ENCODE measurements at places on chromosomes 12 and 14.

GRCh38 chr12:115687094-115687493 is 590.4 kb downstream of the MED13L start:
- no peak for DNase-seq

GRCh38 chr12:119911182-119911581 is 34.1 kb upstream of the CIT start:
- DNase-seq: no peak

- no peak for DNase-seq
These were observed 8.7 kb downstream of the SMIM41 start for GRCh38 chr12:52087961-52088820.

GRCh38 chr12:41211448-41211847 is 23.3 kb downstream of the PDZRN4 start:
- DNase-seq: no peak

DNA sequence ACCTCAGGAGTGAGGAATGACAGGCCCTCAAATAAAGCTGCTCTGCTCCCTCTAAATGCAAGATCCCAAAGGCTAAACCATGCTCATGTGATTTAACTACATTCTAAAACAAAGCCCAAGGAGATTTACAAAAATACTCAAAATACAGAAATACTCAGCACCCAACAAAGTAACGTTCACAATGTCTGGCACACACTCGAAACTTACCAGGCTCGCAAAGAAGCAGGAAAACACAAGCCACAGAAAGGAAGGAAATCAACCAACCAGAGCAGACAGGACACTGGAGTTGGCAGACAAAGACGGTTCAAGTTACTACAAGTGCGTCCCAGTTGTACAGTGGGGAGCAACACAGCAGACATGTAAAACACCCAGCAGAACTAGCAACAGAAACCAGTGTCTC is 33.4 kb downstream of the STX2 start:
- DNase-seq: no peak

DNA sequence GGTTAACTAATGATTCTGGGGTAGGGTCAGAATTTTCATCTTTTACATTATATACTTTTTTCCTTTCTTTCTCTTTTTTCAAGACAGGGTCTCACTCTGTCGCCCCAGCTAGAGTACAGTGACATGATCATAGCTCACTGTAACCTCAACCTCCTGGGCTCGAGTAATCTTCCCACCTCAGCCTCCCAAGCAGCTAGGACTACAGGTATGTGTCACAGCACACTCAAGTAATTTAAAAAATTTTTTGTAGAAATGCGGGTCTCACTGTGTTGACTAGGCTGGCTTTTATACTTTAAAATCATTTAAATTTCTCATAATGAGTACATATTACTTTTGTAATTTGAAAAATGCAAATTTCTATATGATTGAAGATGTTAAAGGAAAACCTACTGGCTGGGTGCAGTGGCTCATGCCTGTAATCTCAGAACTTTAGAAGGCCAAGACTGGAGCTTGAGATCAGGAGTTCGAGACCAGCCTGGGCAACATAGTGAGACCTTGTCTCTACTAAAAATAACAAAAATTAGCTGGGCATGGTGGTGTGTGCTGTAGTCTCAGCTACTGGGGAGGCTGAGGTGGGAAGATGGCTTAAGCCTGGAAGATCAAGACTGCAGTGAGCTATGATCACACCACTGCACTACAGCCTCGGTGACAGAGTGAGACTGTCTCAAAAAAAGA is 25.7 kb downstream of the R3HDM2 start:
- no peak for DNase-seq

- DNase-seq: no peak
These were observed 13.7 kb downstream of the TXNDC16 start for GRCh38 chr14:52538623-52539022.

DNA sequence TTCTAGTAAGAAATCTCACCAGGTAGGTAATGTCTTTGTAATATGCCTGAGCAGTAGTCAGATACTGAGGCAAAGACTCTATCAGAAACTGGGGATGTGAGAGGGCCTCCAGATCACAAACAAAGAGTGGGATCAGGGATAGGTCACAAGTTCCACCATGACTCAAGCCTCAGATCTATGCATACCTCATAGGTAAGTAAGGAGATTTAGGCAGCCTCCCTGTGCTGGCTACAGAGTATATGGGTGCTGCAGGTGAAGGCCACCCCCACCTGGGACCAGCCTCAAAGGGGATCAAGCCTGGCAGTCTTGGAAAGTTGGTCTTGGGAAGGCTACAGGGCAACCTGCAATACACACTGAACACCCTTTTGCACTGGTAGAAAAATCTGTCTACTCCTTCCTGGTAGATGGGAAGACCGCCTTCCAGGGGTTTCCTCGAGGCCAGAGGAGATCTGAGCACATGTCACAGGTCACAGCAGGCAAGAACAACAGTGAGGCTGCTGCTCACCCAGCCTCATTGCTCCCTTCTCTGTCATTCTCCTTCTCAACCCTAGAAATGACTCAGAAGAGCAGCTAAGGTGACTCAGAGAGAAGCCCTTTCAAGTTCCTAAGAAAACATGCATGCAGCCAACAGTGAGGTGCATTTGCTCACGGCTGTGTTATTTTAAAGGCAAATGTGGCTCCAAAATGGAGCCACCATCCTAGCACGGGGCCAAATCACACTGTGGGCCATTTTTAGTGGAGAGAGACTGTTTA is 143.4 kb upstream of the CDKN3 start:
- no peak for DNase-seq

GRCh38 chr12:6426882-6427671 is 17.7 kb upstream of the CD27 start:
- DNase-seq: no peak

GRCh38 chr12:66280561-66280960 is 21.7 kb upstream of the HELB start:
- DNase-seq: no peak

- DNase-seq: no peak
These were observed 5.0 kb upstream of the RAB21 start for GRCh38 chr12:71749666-71750065.

DNA sequence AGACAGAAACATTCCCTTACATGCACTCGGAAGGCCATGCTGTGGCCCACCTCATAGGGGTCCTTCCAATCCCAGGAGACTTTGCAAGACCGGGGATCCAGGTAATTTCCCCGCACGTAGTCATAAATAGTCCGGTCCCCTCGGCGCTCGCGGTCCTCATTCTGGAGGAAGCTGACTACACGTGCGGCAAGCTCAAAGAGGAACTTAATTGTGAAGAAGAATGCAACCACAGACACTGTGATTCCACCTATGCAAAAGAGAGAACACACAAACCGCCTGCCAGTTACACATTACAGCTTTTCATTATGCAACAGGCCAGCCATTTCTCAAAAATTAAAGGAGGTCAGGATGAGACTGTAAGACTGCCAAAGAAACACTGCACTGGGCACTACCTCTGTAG is 28.4 kb downstream of the AREL1 start:
- no peak for DNase-seq

- DNase-seq: no peak
These were observed 15.8 kb upstream of the CPNE8 start for GRCh38 chr12:38921025-38921677.

GRCh38 chr12:77965790-77966189 is 135.1 kb downstream of the NAV3 start:
- DNase-seq: no peak

DNA sequence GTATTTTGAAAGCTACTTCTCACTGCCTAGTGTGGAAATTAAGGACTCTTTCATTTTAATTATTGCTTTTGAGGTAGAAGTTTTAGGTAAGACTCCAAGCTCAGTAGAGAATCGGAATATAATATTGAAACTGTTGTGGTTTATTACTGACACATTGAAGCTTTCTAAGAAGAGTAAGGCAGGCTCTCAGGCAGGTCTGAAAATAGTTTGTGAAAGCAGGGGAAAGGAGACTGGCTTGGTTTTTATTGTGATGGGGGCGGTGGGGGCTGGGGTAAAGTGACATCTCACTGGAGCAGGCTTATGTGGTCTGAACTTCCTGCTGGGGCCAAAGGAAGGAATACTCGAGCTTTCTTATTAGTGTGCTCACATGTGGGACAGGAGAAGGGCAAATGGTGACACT is 79.5 kb downstream of the OTOGL start:
- DNase-seq: no peak

GRCh38 chr12:15535352-15535781 is 213.1 kb downstream of the PTPRO start:
- no peak for DNase-seq

DNA sequence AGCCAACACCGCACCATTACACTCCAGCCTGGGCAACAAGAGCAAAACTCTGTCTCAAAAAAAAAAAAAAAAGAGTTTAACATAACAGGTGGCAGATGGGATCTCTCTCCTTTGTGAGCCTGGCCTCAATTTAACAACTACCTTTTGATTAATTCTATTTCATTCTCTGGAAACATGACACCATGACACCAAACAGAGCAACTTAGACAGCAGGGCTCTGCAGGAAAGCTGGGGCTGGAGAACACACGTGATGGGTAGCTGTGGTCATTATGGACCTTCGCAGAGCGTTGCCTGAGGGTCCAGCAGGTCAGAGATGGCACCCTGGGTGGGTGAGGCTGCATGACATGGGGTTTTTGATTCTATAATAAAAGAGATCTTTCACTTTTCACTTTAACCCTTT is 1.7 kb upstream of the DGLUCY start:
- DNase-seq: no peak

DNA sequence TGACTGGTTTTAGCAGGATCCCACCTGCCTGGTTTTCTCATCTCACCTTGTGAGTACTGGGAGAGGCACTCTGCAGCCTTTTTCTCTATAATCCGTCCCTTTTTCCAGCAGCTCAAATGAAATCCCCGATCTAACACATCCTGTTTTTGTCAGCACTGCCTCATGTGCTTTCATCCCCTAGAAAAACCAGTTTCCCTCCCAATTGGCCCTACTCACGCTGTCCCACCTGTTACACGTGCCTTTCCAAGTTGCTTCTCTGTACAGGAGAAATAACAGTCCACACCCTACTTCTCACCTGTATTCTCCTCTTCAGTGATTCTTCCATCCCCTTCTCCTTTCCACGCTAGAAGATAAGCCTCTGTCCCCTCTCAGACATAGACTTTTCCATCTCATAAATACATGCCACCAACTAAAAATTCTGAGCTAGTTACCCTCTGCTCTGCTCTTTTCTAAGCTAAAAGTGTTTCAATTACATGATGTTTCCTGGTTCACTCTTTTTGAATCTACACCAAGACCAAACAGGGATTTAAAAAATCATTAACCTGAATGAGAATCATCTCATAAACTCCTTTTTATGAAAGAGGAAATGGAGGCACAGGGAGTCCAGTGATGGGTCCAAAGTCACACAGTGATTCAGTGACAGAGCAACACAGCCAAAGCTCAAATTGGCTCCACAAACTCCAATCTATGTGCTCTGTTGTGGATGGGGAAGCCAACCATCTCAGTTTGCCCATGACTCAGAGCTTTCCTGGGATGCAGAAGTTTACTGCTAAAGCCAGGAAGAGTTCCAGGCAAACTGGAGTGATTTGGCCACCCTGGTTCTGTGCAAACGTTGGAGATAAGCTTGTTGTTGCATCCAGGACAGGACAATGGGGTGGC is 240.0 kb upstream of the TMEM132C start:
- DNase-seq: no peak

DNA sequence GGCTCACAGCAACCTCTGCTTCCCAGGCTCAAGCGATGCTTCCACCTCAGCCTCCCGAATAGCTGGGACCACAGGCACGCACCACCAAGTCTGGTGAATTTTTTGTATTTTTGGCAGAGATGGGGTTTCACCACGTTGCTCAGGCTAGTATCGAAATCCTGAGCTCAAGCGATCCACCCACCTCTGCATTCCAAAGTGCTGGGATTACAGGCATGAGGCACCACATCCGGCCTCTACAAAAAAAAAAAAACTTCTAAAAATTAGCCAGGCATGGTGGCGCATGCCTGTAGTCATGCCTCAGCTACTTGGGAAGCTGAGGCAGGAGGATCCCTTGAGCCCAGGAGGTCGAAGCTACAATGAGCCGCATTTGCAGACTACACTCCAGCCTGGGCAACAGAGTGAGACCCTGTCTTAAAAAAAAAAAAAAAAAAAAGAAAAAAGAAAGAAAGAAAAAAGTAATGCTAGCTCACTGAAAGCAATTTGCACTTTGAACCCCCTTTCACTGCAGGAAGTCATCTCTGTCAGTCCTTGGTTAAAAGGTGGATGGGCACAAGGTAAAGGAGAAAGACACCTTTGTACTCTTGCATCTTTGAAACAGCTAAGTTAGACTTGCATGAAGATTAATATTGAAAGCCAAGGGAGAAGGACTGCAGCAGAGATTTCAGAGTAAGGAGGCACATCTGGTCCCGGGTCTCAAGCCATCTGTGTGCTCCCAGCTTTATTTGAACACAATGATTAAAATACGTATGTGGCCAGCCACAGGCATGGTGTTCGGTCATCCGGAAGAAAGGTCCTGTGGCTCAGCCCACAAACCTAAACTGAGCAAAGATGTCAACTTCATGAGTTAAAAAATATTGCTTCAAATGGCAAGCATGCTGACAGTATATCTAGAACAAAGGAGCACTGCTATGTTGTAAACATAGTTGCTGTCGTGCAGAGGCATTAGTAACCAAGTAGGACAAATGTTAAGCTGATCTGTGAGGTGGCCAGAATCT is 103.8 kb upstream of the HMGA2 start:
- DNase-seq: no peak

- DNase-seq: no peak
These were observed 15.7 kb downstream of the PTGER2 start for GRCh38 chr14:52329678-52330369.

DNA sequence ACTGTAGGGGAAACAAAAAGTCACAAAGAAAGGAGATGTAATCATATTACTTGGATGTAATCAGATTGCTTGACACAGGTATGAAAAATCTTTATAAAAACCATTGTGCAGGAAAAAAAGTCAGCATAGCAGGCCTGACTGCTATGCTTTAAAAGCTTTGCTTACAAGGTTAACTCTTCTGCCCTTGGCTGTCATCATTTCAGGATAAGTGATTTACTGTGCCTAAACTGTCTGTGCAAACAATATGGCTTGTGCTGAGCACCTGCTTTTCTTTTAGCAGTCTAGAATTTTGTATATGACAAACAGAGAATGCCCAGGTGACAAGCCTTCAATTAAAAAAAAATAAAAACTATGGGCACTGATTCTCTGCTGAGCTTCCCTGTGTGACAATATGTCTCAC is 63.8 kb upstream of the PLEKHG7 start:
- DNase-seq: no peak

DNA sequence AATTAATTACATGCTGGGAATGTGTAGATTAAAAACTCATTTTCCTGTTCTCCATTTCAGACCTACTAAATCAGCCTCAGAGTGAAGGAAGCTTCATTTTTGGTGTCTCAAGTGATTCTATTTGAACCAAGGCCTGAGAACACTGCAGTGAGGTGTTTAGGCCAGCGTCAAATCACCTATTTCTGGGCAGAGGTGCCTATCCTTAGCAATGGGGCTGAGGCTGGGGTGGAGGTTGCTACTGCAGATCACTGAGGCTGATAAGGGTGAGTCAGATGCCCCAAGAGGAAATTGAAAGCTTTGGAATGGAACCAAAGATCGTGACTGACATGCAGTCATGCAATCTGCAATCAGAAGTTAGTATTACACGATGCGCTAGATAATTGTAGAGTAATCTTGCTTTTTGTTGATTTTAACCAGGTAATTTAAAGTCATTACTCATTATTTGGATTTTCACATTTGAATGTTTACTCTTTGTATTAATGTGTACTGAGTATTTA is 4.4 kb downstream of the TXNRD1 start:
- no peak for DNase-seq

- no peak for DNase-seq
These were observed at the start of gene PTPN6 for GRCh38 chr12:6950811-6951540. Gene PTPN6 (plus strand): TSS chr12:6951356. CDS start chr12:6951513, 157 bp downstream.

GRCh38 chr12:108268397-108268796 is 70.7 kb downstream of the CMKLR1 start:
- no peak for DNase-seq

GRCh38 chr12:16602412-16602811 is 3.5 kb downstream of the LMO3 start:
- DNase-seq: no peak

Data from mesothelial cell of epicardium (in vitro differentiated cells).